ENCODE measurements at places on chromosomes 1 and 21.
A peak's percentile ranks its signal among the peaks of the same experiment; 100 is the strongest.

GRCh38 chr1:91916811-91917460 is 31.0 kb upstream of the TGFBR3 start:
- DNase-seq: no peak

DNA sequence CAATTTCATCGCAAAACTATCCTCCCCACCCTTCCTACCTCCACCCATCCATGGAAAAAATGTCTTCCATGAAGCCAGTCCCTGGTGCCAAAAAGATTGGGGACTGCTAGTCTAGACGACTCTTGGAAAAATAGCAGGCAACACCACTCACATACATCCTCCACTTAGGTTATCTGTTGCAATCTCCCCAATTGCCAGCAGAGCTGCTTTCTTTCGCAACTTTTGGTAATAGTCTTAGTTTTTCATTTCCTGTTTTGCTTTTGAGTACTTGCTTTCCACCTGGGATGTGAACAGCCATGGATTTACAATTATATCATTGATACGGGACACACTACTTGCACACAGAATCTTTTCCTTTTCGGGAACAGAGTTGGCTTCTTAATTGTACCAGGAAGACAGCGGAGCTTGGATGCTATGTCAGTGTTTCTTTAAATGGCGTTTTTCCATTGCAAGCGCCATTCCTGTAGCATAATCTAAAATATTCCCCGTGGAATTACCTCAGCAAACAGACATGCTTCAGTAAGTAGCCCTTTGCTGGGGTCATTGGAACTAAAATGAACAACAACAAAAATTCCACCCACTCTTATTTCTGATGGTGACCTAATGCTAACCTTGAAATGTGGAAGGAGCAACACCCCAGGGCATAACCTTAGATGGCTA is 183.3 kb upstream of the ADGRL2 start:
- no peak for DNase-seq

DNA sequence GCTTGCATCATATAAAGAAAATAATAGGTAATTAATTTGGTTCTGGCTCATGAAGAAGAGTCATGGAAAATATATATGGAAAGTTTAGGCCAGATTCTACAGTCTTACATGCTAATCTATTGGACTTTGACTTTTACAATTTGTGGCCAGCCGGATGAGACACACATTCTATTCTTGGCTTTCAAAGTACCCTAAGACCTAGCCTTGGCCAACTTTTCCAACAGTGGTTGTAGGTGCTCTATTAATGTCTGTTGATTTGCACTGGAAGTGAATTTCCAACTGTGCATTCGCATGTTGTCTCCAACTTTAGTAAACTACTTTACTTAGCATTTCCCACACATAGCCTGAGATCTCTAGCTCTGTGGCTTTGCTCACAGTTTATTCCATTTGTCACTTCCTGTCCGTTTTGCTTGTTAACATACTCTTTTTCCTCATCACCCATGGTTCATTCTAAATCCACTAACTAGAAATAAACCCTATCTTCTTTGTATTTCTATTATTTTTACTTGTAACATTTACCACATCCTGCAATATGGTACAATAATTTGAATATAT is 644.0 kb downstream of the PTPRC start:
- no peak for DNase-seq

- no peak for DNase-seq
These were observed 6.1 kb downstream of the ATF3 start for GRCh38 chr1:212614453-212615200.

DNA sequence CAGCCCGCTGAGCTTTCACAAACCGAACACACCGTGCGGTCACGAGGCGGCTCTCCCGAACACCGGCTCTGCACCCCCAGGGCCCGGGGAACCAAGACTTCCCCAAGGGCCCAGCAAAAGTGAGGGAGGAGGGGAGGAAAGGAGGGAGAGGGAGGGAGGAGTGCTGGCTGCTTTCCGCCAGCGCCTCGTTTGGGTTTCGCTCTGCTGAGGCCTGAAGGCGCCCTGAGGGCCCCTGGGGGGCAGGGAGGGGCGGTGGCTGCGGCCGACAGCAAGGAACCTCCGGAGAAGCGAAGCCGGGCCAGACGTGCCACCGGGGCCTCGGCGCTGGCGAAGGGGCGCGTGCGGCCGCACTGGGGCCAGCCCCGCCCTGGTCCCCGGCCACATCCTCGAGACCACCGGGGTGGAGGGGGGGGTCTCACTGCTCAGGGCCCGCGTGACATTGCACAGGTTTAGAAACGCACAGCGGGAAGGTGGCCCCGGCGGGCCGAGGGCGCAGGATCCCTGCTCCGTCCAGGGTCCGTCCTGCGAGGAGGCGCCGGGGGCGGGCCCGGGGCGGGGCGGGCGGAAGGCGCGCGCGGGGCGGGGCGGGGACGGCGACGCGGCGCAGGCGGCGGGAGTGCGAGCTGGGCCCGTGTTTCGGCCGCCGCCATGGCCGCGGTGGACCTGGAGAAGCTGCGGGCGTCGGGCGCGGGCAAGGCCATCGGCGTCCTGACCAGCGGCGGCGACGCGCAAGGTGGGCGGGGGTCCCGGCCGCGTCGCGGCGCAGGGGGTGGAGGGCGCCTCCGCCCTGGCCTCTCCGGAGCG is at the start of gene PFKL:
TSS of gene PFKL (plus strand) at position 596 of the 804 bp plus-strand sequence. CDS start at position 649, 53 bp downstream.
- DNase-seq: peak; percentile 98

DNA sequence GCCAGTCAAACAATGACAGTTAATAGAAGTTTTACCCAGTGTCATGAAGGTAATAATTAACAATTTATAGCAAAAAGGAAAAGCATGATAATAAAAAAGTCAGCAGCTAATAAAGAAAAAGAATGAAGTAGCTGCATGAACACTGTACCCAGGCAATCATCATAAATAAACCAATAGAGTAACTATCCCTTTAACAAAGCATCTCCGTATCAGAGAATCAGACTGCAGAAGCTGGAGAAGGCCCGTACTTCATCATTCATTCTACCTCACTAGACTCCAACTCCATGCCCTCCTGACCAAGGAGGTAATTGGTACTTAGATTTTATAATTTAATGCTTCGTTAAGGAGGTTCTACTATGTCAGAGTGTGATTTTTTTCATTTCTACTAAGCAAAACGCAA is 140.5 kb downstream of the NEGR1 start:
- no peak for DNase-seq

- no peak for DNase-seq
These were observed 299.0 kb downstream of the TPR start for GRCh38 chr1:186076006-186076405.

DNA sequence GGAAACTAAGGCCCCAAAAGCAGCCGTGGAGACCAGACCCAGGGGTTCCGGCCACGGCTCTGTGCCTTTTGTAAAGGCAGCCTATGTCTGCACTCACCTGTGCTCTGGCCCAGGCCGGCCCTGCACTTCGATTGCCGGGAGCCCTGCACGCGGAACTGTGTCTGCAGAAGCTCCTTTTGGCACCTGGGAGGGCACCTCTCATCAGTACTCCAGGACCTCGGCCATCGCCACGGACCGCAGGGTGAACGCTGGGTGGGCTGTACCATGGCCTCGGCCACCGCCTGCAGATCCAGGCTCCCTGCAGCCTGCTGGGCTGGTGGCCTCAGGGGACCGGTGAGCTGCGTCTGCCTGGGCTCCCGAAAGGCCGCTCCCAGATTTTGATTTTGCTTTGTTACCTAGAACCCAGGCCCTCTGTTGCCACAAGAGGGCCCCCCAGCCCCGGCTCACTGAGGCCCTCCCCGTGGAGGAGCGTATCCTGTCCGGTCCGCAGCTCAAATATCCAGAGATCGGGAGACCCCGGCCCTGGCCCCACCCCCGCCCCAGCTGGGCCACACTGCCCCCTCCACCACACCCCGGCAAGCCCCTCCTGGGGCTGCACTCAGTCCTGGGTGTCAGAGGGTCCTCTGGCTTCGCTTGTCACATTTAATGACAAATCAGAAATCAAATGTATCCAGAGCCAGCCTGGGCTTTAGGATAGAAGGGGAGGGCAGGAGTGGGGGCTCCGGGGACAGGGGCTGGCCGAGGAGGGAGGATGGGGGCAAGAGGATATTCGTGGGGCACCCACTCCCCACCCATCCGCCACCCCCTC is 60.2 kb upstream of the PDE9A start:
- peak; percentile 87 for DNase-seq

GRCh38 chr1:17118268-17118667 is 983 bp downstream of the PADI2 start:
- no peak for DNase-seq

DNA sequence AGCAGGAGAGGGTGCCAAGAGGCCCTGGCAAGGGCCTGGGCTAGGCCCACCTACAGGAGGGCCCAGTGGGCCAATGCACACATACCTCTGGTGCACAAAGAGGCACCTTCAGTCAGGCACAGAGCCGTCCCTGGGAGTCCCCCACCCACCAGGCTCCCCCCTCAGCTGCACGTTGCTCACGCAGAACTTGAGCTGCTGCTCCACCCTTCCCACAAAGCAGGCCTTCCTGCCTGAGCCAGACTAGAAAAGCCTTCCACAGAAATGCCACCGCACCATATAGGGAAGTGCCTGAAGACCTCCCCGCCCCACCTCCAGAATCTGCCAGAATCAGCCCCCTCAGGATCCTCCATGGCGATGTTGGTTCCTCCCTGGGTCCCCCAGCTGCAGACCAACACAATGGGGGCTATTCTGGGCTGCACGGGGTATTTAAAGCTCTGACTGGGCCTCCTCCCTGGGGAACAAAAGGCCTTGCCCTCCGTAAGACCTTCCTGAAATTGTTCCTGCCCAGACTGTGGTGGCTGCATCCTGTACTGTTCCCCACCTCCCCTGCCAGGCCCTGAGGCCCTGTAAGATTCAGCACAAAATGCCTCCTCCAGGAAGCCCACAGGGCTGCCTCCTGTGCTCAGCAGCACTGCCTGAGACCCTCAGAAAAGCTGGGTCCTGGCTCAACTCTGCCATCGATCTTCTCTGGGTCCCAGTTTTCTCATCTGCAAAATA is 27.2 kb downstream of the HSPG2 start:
- DNase-seq: no peak

DNA sequence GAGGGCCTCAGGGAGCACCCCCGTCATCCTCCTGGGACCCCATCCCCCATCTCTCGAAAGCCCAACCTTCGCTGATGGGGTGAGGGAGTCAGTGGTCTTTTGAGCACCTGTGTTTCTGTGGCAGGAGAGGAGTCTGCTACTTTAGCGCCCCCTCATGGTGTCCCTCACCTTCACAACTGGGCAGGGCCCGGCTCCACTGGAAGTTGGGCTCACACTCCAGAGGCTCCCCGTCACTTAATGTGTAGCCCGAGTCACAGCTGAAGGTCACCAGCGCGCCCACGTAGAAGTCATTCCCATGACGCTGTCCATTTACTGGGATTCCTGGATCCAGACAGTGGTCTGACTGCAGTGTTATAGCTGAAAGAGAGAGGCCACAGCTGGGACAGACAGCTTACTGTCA is 139.5 kb upstream of the HMGB4 start:
- DNase-seq: no peak

DNA sequence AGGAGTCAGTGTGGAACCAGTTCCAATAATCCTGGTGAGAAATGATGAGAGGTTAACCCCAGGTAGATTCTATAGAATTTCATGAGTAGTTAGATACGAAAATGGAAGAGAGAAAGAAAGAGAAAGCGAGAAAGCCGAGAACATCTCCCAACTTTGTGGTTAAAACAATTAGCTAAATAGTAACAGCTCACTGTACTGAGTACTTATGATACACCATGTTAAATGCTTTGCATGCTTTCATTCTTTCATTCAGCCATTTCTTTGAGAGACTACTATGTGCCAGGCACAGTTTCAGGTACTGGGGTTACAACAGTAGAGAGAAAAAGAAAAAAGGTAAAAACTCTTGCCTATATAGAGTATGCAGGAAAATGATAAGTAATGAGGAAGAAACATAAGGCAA is 109.7 kb upstream of the SYT6 start:
- no peak for DNase-seq

- DNase-seq: no peak
These were observed 71.8 kb downstream of the ODF2L start for GRCh38 chr1:86324130-86324822.

DNA sequence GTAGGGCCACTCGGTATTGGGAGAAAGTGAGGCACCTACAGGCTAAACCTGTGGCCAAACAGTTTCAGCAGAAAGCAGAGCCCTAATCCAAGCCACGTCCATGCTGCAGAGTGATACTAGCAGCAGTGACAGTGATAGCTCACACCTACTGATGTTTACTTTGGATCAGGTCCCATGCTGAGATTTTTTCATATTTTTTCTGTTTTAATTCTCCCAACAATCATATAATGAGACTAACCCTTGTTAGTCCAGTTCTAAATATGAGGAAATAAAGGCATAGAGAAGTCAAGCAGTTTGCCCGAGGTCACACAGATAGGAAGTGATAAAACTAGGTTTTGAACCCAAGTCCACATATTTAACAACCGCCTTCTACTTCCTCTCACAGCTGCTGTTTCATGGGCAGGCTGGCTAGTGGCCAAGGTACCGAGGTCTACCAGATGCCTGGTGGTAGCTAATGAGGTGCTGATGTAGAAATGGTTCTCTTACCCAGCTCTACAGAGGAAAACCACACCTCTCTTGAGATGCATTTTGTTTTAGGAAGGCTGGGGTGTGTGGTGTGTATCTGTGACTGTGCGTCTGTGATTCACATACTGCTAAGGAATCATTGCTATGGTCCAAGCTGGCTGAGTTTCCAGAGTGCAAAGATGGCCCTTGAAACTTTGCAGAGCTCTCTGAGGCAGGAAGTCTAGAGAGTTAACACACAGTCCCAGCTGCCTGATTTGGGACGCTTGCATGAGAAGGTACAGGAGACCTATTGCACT is 80.3 kb upstream of the ARTN start:
- DNase-seq: peak; percentile 26

DNA sequence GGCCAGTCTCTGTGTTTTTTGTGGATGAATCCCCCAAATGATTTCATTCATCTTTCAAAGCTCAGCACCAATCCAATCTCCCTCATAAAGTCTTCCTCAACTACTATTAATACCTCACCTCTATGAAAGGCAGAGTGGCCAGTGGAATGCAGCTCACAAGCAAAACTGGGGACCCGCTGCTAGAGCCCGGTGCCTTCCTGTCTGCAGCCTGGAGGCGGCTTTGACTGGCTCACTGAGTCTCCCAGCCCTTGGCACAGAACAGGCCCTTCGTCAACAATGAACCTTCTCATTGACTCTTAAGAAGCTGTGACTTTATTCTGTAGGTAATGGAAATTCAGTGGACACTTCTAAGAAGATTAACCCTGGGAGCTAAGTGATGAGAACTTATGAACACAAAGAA is 86.8 kb upstream of the RAB4A start:
- DNase-seq: no peak

GRCh38 chr1:66455446-66455845 is 78.5 kb upstream of the SGIP1 start:
- DNase-seq: no peak

- no peak for DNase-seq
These were observed 417.9 kb downstream of the KIF26B start for GRCh38 chr1:245572709-245573108.

All from H54 (cell line).